ENCODE measurements at places on chromosomes 7 and 10.

GRCh38 chr10:100761191-100761590 is 15.8 kb downstream of the PAX2 start:
- DNase-seq, result no peak

GRCh38 chr10:14580671-14581332 is 193.9 kb downstream of the FAM107B start:
- no peak for DNase-seq

- no peak for DNase-seq
Measured at GRCh38 chr10:108147346-108147745, 982.8 kb upstream of the SORCS1 start.

- DNase-seq, result no peak
Measured at GRCh38 chr10:19577807-19578206, 238.4 kb upstream of the PLXDC2 start.

DNA sequence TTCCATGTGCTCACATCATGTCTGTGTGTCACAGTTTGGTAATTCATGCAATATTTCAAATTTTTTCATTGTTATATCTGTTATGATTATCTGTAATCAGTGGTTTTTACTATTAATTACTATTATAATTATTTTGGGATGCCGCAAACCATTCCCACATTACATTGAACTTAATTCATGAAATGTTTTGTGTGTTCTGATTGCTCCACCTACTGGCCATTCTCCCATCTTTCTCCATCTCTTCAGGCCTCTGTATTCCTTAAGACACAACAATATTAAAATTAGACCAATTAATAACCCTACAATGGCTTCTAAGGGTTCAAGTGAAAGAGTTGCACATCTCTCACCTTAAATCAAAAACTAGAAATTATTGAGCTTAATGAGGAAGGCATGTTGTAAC is 398.5 kb downstream of the PCDH15 start:
- DNase-seq, result no peak

DNA sequence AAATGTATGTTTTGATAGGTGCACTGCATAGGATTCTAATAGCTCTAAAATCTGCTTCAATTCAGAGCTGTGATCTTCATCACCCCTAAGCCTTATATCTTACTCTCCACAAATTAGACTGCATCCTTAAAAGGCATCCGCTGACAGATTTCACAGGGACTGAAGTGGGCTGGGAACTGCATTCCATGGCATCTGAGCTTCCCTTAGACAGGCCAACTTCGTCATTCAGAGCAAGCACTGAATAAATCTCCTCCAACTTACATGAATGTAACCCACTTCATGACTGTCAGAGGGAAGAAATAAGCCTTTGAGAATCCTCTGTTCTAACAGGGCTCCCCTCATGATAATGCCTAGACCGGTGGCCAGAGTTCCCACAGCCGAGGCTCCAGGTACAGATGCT is 71.3 kb downstream of the SFMBT2 start:
- DNase-seq, result no peak

- DNase-seq, result no peak
Measured at GRCh38 chr7:38828026-38828425, 81.0 kb downstream of the VPS41 start.

- DNase-seq, result no peak
Measured at GRCh38 chr10:106957823-106958588, 206.5 kb downstream of the SORCS1 start.

GRCh38 chr7:47543056-47543455 is 38.9 kb downstream of the TNS3 start:
- DNase-seq, result no peak

DNA sequence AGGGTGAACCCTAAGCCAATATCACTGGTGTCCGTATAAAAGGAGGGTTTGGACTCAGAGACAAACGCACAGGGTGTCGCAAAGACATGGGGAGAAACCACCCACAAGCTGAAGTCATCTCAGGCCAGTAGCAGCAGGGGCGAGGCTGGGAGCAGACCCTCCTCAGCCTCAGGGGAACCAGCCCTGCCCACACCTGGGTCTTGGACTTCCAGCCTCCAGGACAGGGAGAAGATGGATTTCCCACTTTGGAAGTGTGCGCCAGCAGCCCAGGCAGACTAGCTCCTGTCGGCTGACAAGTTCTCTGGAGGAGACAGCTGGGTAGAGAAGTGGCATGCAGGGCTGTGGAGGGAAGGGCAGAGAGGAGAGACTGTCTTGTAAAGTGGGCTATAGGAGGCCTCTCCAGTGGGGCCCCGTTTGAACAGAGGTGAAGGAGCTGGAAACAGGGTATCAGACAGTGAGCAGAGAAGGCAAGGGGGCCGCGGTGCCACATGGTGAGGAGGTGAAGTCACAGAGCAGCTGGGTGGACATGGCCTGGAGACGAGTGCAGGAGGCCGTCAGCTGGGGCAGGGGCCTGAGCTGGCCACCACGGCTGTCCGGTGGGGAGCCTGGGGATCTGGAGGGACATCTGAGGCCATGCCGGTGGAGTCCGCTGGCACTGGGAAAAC is 475.6 kb downstream of the PTPRN2 start:
- no peak for DNase-seq

DNA sequence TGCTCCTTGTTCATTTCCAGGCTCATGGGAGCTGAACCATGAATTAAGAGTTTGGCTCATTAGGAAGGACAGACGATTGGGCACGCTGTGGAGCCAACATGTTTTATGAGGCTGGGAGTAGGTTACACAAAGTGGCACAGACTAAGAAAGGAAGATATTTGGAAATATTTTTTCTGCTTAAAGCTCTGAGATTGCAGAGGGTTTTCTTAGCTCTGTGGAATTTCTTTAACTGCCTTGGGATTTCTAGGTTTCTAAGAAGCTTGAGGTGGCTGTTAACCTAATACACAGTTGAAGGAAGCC is 344.6 kb downstream of the RNLS start:
- no peak for DNase-seq

GRCh38 chr7:29265208-29265923 is 70.8 kb downstream of the CHN2 start:
- DNase-seq, result no peak

- no peak for DNase-seq
Measured at GRCh38 chr10:74949843-74950765, 123.7 kb downstream of the KAT6B start.

GRCh38 chr7:30660331-30661255 is 21.7 kb downstream of the CRHR2 start:
- peak; percentile 69 for DNase-seq

All from NCI-H2107 (cell line).